ENCODE measurements at places on chromosomes 7 and 10. TPM values are rescaled to one million over a fixed set of nuclear protein-coding genes. Genes with fewer than 3 reads are reported as not detected.

Gene C10orf105
- not detected for total RNA-seq

Gene SRGN
- 0.39 TPM for total RNA-seq

Gene ANKRD61
- not detected for total RNA-seq

Gene HOXA3
- total RNA-seq: 4.7 TPM

Gene NPY4R2
- 0.39 TPM for total RNA-seq

Gene SEMA3C
- total RNA-seq: 325 TPM

Gene HOXA1
- total RNA-seq: 1.5 TPM

Gene CNNM1
- total RNA-seq: under 0.01 TPM

Gene CLRN3
- not detected for total RNA-seq

Gene H2BK1
- not detected for total RNA-seq

Gene ATP6V0A4
- 4.1 TPM for total RNA-seq

Gene DGKB
- 7.9 TPM for total RNA-seq

Gene EVX1
- total RNA-seq: not detected

Gene OPN1SW
- not detected for total RNA-seq

Gene PRLHR
- total RNA-seq: not detected

Gene TDRD1
- total RNA-seq: 0.39 TPM

Gene HOXA2
- 4.7 TPM for total RNA-seq

Gene CLDN4
- total RNA-seq: 216 TPM

Gene ZNF746
- 17.3 TPM for total RNA-seq

Gene LYZL2
- not detected for total RNA-seq

Gene MRC1
- total RNA-seq: 0.11 TPM

Gene UBE3C
- total RNA-seq: 84.8 TPM

Gene MEST
- 2.4 TPM for total RNA-seq

Gene VWC2
- total RNA-seq: not detected

Gene CARD11
- total RNA-seq: 3.7 TPM

Gene BHLHA15
- total RNA-seq: 0.98 TPM

Gene GDF2
- not detected for total RNA-seq

Gene GIMAP5
- total RNA-seq: not detected

Gene SND1
- total RNA-seq: 283 TPM

Gene C10orf90
- total RNA-seq: not detected
